ENCODE measurements at places on chromosomes 1 and 21.

DNA sequence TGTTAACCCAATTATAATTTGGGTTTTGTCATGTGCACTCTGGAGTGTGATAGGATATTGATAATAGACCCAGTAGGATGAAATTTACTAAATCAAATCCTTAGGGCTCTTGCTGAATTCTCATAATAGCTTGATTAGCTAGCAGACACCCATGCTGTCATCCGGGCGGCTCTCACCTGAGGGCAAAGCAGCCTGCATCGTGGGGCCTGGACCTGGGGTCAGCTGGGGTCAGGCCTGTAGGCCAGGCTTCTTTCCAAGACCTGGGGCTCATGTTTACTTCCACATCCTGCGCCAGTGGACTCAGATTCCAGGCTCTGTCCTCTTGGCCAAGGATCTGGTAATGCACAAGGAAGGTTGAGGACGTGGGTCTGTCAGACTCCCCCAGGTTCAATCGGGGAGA is 486.3 kb downstream of the NPHP4 start:
- DNase-seq: no peak

DNA sequence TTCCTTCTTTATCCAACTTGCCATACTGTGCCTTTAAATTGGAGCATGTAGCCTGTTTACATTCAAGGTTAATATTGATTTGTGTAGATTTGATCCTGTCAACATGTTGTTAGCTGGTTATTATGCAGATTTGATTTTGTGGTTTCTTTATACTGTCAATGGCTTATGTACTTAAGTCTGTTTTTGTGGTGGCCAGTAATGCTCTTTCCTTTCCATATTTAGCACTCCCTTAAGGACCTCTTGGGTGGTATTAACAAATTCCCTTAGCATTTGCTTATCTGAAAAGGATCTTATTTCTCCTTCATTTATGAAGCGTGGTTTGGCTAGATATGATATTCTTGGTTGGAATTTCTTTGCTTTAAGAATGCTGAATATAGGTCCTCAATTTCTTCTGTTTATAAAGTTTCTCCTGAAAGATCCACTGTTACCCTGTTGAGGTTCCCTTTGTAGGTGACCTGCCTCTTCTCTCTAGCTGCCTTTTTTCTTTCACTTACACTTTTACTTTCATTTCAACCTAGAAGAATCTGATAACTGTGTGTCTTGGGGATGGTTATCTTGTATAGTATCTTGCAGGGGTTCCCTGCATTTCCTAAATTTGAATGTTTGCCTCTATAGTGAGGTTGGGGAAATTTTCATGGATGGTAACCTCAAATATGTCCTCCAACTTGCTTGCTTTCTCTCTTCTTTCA is 86.9 kb upstream of the NEGR1 start:
- DNase-seq: no peak

DNA sequence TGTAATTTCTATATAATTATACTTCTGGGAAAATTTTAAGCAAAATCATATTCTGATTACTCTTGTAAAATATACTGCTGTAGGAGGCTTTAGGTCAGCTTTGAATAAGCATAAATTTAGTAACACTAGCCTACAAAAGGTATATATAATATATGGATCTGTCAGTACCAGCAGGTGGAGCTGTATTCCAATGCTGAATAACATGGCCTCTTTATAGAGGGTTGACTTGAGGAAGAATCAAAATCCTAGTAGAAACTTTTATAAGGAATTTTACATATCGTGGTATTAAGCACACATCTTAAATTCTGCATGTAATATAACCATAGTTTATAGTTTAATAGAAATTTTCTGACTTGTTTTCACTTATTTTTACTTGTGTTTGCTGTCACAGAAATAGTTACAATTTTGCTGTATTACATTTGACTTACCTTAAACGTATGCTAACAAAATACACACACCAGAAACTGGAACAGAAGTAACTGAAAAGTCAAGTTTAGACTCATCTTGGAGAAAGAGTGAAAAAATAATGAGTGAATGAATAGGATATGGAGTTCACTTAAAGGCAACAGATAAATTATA is 79.3 kb downstream of the HMCN1 start:
- peak; percentile 31 for DNase-seq

DNA sequence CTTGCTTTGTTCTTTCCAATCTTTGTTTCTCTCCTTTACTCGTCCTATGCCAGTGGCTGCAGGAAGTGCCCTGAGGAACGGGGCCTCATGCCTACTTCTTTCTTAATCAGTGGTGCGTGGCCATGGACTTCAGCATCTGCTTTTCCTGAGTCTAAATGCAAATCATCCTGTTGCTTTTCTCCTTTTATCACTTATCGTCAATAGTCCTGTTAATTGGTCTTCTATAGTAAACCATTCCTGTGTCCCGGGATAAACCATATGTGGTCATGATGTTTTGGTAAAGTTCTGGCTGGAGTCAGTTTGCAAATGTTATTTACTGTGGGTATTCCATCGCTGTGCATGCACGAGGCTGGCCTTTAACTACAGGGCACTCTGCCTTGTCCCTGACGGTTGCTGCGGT is 47.5 kb downstream of the AGPAT3 start:
- DNase-seq: no peak

GRCh38 chr1:209583408-209583807 is at the start of gene CAMK1G:
Gene CAMK1G, plus strand, starts transcription at chr1:209583714. Its CDS starts 11,270 bp downstream, at chr1:209594984.
- no peak for DNase-seq

GRCh38 chr1:243723458-243724043 is 126.5 kb downstream of the AKT3 start:
- DNase-seq: no peak

DNA sequence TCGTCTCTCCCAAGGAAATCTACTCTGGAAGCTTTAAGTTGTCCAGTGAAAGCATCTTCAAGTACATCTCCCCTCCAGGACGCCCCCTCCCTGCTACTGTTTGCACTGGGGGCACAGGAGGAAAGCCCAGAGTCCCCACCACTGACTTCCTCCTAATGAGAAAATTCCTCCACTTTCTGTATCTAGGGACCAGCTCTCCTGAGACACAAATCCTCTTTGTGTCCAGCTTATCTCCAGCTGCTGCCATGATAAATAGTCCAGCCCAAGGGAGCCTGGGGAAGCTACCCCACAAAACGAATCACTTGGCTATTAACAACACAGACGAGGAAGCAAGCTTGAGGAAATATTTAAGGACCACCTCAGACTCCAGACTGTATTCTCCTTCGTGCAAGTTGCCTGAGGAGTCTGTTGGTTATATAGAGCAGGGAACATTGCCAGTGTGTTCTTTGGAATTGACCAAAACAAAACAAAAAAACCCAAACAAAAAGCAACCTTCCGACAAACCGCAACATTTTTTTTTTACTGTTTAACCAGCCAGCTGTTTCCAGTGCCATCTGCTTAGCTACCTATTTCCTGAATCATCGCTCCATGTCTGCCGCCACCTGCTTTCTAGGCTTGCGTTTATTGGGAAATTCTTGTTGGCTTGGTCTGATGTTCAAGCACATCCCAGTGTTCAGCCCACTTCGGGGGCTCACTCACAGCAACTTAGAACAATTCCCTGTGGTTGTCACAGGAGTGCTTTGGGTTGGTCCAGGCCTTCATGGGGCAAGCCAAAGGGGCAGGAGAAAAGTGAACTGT is 7.7 kb downstream of the C1orf226 start:
- DNase-seq: no peak

GRCh38 chr1:14706631-14707030 is 108.1 kb downstream of the KAZN start:
- DNase-seq: no peak

- DNase-seq: no peak
Measured at GRCh38 chr1:18341291-18342069, 139.2 kb upstream of the KLHDC7A start.

DNA sequence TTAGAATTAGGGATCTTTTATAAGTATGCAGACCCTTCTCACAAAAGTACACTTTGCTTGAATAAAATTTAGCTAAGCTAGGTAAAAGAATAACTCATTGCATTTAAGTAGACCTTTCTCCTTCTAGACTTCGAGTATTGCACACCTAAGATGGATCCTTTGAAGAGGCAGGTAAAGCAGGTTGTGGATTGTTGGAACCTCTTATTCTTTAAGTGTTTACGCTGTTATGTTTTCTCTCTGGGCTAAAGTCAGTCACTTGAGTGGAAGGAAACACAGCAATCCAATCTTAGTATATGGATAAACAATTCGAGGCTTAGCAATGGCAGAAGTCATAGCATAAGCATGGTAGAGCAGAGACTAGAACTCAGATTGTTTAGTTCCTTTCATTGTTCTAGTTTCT is 11.4 kb downstream of the MAGI3 start:
- no peak for DNase-seq

GRCh38 chr21:36704958-36705678 is 6.2 kb downstream of the SIM2 start:
- DNase-seq: no peak

DNA sequence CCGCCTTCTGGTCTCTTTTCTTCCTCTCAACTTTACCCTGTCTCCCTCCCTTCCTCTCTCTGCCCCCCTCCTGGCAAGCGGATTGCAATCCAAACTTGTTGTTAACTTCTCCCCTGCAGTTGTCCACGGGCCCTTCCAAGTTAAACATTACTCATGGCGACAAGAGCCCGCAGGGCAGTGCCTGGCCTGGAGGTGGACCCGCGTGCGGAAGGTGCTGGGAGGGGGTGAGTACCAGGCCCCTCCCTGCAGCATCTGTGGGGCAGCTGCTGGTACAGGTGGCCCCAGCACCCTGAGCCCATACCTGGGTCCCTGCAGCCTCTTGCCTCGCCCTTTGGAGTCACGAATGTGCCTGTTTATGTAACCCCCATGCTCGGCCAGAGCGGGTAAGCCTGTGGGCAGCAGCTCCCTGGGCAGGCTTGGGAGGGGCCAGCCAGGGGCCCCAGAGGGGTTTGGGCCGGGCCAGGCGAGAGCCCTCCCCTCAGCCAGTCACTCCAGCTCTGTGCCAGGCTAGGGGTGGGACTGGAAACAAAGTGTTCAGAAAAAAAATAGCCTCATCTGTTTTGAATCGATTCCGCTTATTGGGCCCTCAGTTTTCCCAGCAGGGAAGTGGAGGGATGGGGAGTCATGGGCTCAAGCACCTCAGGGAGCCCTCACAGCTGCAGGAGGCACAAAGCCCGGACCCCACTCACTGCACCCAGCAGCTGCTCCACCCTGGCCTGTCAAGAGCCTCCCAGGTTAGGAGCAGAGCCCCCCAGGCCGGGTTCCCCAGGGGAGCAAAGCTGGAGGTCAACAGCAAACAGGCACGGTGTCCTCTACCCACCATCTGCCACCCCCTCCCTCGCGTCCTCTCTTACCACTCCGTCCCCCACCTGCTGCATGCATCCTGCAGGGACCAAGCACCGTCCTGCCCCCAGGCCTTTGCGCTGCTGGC is 14.0 kb upstream of the FAAP20 start:
- no peak for DNase-seq

- no peak for DNase-seq
Measured at GRCh38 chr1:229887043-229887822, 179.8 kb upstream of the GALNT2 start.

GRCh38 chr1:203048086-203048485 is 21.8 kb downstream of the PPFIA4 start:
- DNase-seq: no peak

GRCh38 chr1:22508991-22509390 is 54.3 kb upstream of the EPHA8 start:
- peak; percentile 55 for DNase-seq

- DNase-seq: no peak
Measured at GRCh38 chr21:15050568-15051377, 14.0 kb downstream of the NRIP1 start.

DNA sequence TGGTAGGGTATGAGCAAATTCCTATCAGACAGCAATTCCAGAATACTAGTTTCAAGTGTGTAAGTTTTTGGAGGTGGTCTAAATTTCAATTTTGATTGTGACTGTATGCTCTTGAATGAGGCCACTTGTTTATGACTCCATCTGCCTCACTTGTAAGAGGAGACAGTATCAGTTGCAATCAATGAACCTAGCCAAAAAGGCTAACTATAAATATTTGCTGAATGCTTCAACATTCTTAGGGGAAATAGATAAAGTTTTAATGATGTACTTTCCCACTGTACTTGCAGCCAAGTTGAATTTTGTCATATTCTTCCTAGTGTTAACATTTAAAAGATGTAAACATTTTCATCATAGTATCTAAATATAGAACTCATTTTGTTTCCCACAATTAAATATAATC is 32.1 kb upstream of the RWDD3 start:
- no peak for DNase-seq

DNA sequence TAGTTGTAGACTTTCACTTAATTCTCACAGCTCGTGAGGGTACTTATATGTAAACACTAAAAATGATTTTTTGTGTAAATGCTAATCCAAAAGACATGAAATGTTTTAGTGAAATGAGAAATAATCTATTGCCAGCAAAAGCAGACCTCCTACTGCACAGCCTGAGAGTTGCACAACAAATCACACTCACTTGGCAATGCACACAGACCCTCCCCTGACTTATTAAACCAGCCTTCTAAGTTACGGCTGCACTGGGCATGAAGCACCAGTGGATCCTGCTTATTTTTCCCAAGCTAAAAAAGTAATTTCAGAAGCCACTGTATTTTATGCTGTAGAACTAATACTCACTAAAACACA is 10.3 kb downstream of the ERRFI1 start:
- no peak for DNase-seq

DNA sequence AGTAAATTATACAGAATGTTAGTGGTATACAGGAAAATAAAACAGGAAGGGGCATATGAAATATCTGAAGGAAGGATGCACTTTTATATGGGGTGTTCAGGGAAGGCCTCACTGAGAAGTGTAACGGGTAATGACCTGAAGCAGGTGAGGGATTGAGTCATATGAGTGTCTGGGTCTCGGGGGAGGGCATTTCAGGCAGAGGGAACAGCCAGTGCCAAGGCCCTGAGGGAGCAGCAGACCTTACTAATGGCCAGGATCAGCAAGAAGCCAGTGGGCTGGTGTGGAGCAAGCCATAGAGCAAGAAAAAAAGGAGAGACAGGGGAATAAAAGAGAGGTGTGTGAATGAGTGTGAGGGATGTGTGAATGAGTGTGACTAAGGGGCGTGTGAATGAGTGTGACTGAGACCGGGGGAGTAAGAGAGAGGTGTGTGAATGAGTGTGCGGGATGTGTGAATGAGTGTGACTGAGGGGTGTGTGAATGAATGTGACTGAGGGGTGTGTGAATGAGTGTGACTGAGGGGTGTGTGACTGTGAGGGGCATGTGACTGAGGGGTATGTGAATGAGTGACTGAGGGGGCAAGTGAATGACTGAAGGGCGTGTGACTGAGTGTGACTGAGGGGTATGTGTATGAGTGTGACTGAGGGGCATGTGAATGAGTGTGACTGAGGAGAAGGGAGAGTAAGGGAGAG is 107.2 kb downstream of the GLIS1 start:
- no peak for DNase-seq
